Pancreas (tissue), 10 donors: ENCODE measurements at places on chromosomes 4 and X.

DNA sequence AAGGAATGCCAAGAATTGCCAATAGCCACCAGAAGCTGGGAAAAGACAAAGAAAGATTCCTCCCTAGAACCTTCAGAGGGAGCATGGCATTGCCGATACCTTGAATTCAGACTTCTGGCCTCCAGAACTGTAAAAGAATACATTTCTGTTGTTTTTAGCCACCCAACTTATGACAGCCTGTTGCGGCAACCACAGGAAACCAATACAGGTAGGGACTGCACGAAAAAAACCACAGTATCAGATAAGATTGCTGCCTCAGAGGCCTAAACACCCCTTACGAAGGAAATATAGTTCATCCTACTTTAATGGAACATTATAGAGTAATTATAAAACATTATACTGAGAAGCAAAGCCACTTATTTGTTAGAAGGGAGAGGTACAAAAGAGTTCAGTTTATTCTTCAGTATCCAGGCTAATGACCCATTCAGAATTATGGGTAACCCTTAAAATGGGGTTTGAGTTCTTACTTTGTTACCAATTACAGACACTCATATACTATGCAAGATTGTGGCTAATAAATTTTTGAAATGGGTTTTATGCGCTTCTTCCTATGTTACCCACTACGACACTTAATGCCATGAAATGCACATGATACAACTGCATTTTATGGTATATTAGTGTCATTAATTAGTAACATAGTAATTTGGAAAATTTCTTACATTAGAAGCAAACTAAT is 37.4 kb upstream of the SMIM10L2A start:
- no peak overlapping the region for H3K4me3 ChIP-seq
- H3K36me3 ChIP-seq = no peaks in the 10 kb centered on the region

DNA sequence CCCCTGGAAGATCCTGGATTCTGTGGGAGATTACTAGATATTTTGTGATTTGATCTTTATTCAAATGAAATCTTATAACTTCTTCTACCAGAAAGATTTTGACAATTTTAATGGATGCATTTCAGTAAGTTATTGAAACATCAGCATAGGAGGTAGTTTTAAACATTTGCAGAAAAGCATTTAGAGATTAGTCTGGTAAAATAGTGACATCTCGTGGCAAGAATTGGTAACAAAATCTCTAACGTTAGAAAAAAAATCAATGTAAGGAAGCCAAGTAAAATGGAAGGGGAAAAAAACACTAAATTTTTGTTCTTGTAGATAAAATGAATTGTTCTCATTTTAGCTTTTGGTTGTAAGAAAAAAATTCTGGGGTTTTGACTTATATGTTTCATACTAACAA is 73.3 kb downstream of the TASL start:
- H3K27ac ChIP-seq = no peak overlapping the region
- H3K36me3 ChIP-seq = no peaks in the 10 kb centered on the region
- DNase-seq = no peak
- H3K4me1 ChIP-seq = no peaks in the 10 kb centered on the region

- no peak overlapping the region for H3K27ac ChIP-seq
- no peak for DNase-seq
- H3K4me3 ChIP-seq = no peak overlapping the region
- no peaks in the 10 kb centered on the region for H3K27me3 ChIP-seq
These were observed 37.0 kb downstream of the NSG1 start for GRCh38 chr4:4423706-4424498.

DNA sequence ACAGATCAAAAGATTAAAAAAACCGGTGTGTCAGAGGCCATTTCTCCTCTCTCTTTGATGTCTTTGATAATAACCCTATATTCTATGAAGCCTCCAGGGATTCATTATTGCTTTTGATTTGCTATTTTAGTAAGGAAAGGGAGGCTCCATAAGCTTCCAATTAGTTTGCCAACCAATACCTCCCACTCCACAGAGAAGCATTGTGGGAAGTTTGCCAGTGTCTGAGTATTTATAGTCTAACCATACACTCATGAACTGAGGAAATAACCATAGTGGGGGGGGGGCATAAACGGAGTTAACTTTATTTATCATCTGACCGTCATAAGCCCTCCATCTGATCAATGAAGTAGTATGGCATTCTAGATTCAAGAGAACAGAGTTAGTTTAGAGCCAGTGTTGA is 1066.8 kb upstream of the PABPC4L start:
- DNase-seq = no peak
- H3K4me1 ChIP-seq = no peaks in the 10 kb centered on the region
- H3K36me3 ChIP-seq = no peaks in the 10 kb centered on the region
- H3K27ac ChIP-seq = no peak overlapping the region
- no peaks in the 10 kb centered on the region for H3K27me3 ChIP-seq

- no peaks in the 10 kb centered on the region for H3K36me3 ChIP-seq
- H3K4me3 ChIP-seq = no peak overlapping the region
- H3K4me1 ChIP-seq = no peaks in the 10 kb centered on the region
- no peaks in the 10 kb centered on the region for H3K27me3 ChIP-seq
- no peak for DNase-seq
These were observed 54.9 kb downstream of the F8 start for GRCh38 chrX:154967603-154968002.

DNA sequence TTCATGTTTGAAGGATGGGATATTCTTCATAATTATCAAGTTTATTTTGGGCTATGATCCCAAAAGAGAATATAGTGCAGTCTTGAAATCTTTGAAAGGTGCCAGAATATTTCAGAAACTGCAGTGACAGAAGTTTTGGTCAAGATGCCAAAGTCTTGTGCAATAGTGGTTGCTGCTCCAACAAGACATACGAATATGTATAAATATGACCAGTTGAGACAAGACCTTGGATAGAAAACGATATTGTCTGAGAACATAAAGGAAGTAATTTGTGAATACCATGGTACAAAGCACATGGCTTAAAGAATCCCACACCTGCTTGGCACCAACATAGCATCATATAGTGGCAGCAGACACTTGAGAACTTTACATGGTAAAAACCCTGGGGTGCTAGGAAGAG is 48.6 kb upstream of the AMELX start:
- H3K36me3 ChIP-seq = no peaks in the 10 kb centered on the region
- DNase-seq = no peak
- no peak overlapping the region for H3K4me3 ChIP-seq
- no peaks in the 10 kb centered on the region for H3K4me1 ChIP-seq

- H3K4me3 ChIP-seq = no peak overlapping the region
- H3K4me1 ChIP-seq = no peaks in the 10 kb centered on the region
- H3K36me3 ChIP-seq = peaks cover 3% of the 10 kb centered on the region
- no peak for DNase-seq
- H3K27me3 ChIP-seq = no peaks in the 10 kb centered on the region
These were observed 168.8 kb downstream of the CDS1 start for GRCh38 chr4:84751707-84752106.

DNA sequence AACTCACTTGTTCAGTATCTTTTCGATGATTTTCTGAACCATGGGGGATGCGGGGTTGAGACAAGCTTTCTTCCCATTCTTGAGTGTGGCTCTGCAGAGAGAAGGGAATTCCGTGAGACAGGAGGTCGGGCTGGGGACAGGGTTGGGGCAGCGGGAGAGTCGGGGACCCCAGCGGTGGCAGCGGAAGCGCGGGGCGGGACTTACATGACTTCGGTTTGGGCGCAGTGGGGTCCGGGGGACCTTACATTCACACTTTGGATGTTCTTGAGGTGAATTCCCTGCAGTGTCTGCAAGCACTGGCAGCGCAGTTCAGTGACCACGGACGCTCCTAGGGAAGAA is 434 bp downstream of the CXCL3 start:
- H3K4me1 ChIP-seq = no peaks in the 10 kb centered on the region
- no peak for DNase-seq
- peak overlapping the region; percentile 70 for H3K4me3 ChIP-seq
- no peaks in the 10 kb centered on the region for H3K27me3 ChIP-seq
- H3K36me3 ChIP-seq = no peaks in the 10 kb centered on the region

GRCh38 chr4:84527391-84527790 is 28.3 kb upstream of the NKX6-1 start:
- H3K4me1 ChIP-seq = no peaks in the 10 kb centered on the region
- H3K27me3 ChIP-seq = no peaks in the 10 kb centered on the region

- no peak overlapping the region for H3K4me3 ChIP-seq
- H3K27me3 ChIP-seq = no peaks in the 10 kb centered on the region
- peaks cover 7% of the 10 kb centered on the region for H3K4me1 ChIP-seq
These were observed 6.0 kb upstream of the SH3TC1 start for GRCh38 chr4:8192748-8193738.

DNA sequence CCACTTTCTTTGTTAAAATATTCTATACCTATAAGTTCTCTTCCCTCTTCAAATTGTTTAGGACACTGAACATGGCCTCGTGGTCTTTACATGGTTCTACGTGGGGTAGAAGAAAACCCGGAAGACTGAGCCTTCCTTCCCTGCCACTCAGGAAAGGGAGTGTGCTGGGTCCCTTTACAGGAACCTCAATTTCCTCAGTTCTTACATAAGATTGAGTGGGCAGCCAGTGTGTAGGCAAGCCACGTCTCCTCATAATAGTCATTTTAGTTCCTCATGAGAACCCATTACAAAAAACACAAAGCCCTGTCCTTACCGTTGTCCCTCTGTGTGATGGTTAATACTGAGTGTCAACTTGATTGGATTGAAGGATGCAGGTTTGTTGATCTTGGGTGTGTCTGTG is 28.7 kb upstream of the SMIM10L2A start:
- no peaks in the 10 kb centered on the region for H3K36me3 ChIP-seq
- no peak overlapping the region for H3K27ac ChIP-seq
- DNase-seq = no peak

GRCh38 chr4:86816501-86817273 is 32.5 kb downstream of the SLC10A6 start:
- H3K4me3 ChIP-seq = no peak overlapping the region
- no peak for DNase-seq
- no peaks in the 10 kb centered on the region for H3K27me3 ChIP-seq
- H3K27ac ChIP-seq = no peak overlapping the region
- no peaks in the 10 kb centered on the region for H3K36me3 ChIP-seq

- no peaks in the 10 kb centered on the region for H3K36me3 ChIP-seq
- H3K27me3 ChIP-seq = no peaks in the 10 kb centered on the region
- no peak overlapping the region for H3K4me3 ChIP-seq
These were observed 96.1 kb downstream of the AFF1 start for GRCh38 chr4:87030755-87031441.
